ENCODE measurements at places on chromosomes 2 and 18. TPM values are rescaled to one million over a fixed set of nuclear protein-coding genes. Genes with fewer than 3 reads are reported as not detected.

- DNase-seq, result no peak
These were observed 52.7 kb upstream of the ODC1 start for GRCh38 chr2:10500601-10501361.

- no peak for DNase-seq
These were observed 136.4 kb downstream of the TPGS2 start for GRCh38 chr18:36692371-36692770.

DNA sequence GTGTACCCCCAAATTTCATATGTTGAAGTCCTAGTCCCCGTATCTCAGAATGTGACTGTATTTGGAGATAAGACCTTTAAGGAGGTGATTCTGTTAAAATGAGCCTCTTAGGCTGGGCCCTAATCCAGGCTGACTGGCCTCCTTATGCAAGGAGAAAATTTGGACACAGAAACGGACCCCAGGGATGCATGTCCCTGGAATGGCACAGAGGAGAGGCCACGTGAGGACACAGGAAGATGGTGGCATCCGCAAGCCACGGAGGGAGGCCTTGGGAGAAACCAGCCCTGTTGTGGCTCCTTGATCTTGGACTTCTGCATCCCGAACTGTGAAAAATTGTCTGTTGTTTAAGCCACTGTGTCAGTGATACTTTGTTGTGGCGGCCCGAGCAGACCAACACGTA lies 150.7 kb downstream of the COL4A4 start:
- no peak for DNase-seq

DNA sequence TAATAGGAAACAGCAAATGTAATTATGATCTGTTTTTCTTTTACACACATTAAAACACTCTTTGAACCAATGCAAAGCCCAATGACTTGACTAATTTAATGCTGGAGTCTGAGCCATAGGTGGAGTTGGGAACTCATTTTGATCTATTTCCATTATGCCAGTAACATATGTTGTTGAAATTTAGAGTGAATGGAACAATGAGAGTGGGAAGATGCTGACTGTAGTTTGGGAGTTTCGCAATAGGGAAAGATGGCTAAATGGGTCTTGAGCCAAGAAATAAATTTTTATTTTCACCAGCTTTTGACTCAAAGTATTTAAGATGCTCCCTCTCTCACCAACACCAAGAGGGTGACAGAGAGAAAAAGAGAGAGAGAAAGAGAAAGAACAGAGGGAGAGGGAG lies 246.7 kb downstream of the DLGAP1 start:
- no peak for DNase-seq

- DNase-seq, result no peak
These were observed 21.3 kb upstream of the LDAH start for GRCh38 chr2:20844246-20844645.

DNA sequence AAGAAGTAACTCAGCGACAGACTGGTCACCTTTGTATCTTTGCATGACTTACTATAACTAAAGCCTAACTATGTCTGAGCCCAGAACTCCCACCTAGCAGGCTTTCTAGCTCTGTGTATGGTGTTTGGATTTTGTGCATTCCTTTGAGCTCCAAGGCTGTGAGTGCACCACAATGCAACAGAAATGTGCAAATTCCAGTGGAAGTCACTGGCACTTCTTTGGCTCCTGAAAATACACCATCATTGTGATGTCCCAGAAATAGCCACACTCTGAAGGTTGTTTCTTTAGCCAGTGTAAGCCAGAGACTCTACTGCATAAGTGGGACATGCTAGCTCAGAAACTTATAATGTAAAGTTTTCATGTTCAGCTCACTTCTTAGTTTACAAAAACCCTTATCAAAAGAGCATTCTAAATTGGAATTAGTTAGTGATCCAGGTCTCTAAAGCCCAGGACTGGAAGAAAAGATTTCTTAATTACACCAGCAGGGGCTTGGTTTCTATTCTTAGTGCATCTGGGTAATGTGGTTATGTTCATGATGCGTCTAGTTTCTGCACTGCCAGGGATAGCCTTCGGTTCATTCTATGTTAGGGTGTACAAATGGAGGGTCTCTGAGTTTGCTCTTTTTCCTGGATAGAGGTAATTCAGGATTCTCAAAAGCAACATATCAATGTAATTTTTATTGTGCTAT lies 1239.5 kb upstream of the ZEB2 start:
- no peak for DNase-seq

The TANC1 gene
- 0.92 TPM for total RNA-seq

GRCh38 chr2:58032016-58032763 lies 14.4 kb upstream of the VRK2 start:
- no peak for DNase-seq

GRCh38 chr18:44816477-44816876 lies 135.8 kb downstream of the SETBP1 start:
- DNase-seq, result no peak

All from activated CD8-positive, alpha-beta T cell treated with anti-CD3 and anti-CD28 coated beads for 36 hours (primary cell).